Calu3 (cell line): ENCODE measurements at places on chromosomes 6 and 20. TPM values are rescaled to one million over a fixed set of nuclear protein-coding genes. Genes with fewer than 3 reads are reported as not detected.

Gene AFG1L
- total RNA-seq, result 7.1 and 7.7 TPM in 2 replicates

Gene GJA1
- total RNA-seq, result 147 and 211 TPM in 2 replicates

Gene DSP
- 46.4 and 57.7 TPM in 2 replicates for total RNA-seq

Gene ZKSCAN8
- total RNA-seq, result 23.2 and 27.5 TPM in 2 replicates

Gene GNAS-AS1
- total RNA-seq, result 0.59 TPM in 1 of 2 replicates, not detected in the other

Gene FAM209B
- total RNA-seq, result not detected in 2 replicates

Gene TBC1D20
- 15.0 and 18.7 TPM in 2 replicates for total RNA-seq
